ENCODE measurements at places on chromosomes 4 and X.

DNA sequence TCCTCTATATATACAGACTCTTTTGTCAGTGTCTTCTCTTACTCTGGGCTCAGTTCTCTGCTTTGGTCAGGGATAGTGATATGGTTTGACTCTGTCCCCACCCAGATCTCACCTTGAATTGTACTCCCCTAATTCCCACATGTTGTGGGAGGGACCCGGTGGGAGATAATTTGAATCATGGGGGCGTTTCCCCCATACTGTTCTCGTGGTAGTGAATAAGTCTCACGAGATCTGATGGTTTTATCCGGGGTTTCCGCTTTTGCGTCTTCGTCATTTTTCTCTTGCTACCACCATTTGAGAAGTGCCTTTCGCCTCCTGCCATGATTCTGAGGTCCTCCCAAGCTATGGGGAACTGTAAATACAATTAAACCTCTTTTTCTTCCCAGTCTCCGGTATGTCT lies 144.4 kb downstream of the GLUD2 start:
- no peak for DNase-seq

GRCh38 chr4:190014771-190015537 lies 12.1 kb downstream of the FRG2 start:
- no peak for DNase-seq

DNA sequence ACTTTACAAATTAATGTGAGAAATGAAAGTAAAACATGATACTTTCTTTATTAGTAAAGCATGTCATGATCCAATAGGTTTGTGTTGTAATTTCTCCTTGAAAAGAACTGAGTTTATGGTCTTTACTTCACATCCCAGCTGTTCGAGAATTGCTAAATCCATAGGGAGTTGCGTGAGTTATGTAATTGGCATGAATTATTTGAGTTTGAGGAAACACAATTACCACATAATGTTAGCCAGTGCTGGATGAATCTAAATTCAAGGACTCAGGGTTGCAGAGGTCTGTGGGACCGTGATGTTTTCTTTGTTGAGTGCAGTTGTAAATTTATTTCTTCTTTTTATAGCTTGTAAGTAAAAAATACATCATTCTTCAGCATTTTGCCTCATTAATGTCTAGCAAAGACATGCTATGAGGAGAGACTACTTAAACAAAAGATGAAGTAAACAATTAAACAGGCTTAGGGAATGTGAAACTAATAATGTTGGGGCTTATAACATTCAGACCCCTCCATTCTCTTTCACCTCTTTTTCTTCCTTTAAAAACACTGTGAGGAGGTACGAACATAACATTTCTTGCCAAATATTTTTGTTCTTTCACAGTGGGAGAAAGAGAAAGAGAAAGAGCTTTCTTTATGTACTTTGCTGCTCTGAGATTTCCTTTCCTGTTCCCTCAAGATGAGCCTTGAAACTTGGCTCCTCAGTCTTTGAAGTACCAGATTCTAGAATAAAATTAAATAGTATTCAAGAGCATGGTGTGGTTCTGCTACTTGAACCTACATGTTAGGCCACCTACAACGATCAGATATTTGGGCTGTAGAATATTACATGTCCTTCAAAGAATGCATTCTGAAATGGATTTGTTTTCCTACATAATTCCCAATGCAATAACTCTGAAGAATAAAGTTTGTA lies 159.6 kb upstream of the ANK2 start:
- no peak for DNase-seq

DNA sequence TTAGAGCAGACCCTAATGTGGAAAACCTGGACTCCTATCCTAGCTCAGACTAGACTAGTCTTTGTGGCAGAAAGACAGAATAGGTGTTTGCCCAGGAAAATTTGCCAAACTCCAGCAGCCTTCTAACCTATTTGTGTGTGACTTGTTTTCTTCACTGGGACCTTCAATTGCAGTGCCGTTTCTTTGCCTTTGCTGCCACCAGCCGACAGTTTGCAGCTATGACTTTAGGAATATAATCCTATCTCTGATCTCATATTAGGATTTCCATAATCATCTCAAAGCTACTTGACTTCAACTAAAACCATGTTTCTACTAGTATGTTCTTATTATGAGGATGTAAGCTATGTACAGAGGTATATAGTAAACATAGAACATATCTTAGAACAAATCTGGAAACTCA lies 60.2 kb upstream of the PGAM4 start:
- DNase-seq, result no peak

- no peak for DNase-seq
Observed at GRCh38 chr4:100175858-100176257, 14.4 kb downstream of the DDIT4L start.

DNA sequence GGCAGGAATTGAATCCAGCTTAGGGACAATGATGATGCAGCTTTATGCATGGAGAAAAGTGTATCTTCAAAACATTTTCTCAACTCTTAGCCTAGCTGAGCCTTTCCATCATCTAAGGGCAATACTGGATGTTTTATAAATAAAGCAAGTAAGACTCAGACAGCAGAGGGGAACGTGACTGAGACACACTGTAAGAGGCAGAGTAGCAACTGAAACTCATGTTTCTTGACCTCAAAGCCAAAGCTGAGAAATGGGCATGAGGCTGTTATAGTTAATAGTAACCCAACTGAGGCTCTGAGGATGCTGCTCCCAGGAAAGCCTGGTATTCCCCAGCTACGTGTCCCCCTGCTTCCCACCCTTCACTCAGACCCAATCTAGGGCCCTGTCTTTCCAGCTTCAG lies 44.6 kb downstream of the ARHGEF9 start:
- no peak for DNase-seq

DNA sequence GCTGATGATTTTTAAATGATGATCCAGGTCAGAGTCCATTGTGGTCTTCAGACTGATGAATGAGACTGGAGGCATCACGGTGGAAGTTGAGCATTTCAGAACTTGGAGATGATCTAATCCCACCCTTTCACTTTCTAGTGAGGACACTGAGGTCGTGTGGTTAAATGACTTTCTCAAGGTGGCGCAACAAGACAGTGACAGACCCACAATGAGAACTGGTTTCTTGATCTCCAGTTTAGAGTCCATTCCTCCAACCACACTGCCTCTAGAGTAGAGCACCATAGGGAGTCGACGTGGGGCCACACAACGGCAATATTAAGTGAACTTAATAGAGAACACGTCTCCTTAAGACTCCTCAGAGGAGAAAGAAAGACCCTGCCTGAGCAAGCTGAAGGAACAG lies 381.0 kb downstream of the UNC5C start:
- no peak for DNase-seq

DNA sequence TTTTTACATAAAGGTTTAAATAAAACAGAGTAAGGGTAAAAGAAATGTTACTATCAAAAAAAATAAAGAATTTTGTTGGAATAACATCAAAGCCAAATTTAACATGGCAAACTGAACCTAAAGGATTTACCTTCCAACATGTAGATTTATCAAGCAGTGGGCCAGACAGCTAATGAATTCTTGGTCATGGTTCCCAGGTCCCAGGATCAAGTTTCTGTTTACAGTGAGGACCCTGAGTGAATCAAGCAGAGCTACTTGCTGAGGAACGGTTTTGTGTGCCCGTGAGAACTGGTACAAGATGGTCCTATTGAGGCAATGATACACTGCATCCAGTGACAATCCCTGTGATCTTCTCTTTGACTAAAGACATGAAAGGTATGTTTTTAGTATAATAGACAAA lies 157.1 kb downstream of the CDS1 start:
- no peak for DNase-seq

DNA sequence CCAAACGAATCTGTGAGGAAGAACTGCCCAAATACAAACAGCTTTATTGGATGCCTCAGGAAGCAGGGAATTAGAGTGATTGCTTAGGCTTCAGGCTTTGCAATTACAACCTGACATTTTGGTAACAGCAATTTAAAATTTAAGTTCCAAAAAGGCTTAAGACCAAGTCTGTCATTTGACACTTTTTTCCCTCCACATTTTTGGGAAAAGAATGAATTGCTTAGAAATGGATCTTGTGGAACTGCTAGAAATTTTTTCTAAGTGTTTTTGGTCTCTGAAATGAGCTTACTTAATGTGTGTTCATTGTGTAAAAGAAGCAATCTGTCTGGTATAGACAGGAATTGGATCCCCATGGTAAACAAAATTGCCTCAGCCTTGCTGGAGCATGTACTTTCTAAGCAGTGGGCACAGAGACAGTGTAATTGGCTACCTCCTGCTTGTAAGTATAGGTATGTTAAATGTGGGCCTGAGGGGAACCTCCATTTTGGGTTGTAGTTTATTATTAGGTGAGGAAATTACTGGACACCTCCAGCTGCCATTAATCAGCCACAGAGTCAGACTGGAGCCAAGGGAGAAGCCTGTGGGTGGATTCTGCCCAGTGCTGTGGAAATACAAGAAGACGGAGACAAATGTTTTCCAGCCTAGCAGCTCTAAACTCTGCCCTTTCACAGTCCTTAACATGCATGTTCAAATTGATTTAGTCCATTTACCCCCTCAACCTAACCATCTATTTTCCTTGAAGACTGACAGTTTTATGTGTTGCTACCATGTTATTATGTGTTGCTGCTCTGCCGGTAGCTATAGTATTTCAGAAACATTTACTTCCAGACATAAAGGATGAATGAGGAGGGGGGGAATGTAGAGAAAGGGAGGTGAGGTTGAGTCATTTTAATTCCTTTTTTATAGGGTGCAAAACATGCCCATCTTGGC lies 473.0 kb downstream of the SPRY1 start:
- no peak for DNase-seq

DNA sequence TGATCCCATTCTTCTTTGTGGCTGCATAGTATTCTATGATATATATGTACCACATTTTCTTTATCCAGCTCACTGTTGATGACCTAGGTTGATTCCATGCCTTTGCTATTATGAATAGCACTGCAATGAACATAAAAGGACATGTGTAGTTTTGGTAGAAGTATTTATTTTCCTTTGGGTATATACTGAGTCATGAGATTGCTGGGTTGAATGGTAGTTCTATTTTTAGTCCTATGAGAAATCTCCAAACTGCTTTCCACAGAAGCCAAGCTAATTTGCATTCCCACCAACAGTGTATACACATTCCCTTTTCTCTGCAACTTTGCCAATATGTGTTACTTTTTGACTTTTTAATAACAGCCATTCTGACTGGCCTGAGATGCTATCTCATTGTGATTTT lies 278.3 kb downstream of the PCDH18 start:
- DNase-seq, result no peak

DNA sequence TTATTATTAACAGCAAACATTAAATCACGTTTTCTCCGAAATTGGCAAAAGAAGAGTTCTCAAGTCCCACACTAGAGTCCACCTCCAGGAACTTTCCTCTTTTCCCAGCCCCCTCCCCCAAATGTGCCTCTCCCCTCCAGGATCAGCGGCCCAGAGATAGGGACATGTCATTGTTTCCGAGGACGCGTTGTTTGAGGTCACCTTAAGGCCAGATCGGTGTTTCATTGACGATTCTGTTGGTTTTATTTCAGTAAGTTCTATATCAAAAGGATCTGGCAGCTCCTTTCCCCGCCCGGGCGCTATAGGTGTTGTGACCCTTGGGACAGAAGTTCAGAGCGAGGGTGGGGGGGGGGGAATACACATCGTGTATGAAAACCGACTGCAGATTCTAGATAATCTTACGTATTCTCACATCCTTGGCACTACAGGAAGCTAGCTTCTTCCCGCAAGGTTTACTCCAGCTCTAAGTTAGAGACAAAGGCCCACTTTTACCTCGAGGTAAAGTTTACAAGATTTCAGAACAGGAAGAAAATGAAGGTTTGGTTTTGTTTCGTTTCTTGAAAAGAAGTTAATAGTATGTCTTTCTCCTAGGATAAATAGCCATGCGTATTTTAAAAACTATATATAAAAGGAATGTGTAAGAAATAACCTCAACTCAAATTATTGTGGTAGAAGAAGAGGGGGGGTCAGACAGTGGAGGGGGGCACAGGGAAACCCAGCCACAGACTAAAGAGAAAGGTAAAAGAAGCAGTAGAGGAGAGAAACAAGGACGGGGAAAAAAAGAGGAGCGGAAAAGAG lies 739 bp upstream of the MSX1 start:
- no peak for DNase-seq

DNA sequence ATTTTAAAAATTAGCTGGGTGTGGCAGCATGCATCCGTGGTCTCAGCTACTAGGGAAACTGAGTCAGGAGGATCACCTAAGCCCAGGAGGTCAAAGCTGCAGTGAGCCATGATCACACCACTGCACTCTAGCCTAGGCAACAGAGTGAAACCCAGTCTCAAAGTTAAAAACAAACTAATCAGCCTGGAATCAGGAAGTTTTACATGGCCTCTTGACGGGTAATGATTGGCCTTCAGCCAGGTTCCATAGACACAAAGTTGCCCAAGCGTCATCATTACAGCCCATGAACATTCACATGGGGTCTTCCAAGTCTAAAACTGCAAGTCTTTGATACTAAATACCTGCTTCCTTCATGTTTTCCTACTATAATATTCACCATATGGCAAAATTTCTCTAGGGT lies 10.0 kb upstream of the RGN start:
- DNase-seq, result no peak

DNA sequence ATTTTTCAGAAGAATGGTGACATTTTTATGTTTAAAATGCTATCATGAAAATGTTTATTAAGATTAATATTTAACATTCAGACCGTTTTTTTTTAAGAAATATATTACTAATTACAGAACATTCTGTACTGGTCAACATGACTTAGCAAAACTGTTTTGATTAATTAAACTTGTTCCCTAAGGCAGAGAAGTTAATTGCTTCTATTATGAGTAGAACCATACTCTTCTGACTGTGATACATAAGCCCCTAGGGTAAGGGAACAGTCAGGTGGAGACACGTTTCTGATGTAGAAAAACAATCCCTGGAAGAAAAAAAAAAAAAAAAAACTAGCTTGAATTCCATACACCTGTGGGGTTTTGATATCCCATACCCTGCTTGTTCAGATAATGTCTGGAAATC lies 97.4 kb downstream of the GPM6A start:
- DNase-seq, result no peak

- no peak for DNase-seq
Observed at GRCh38 chrX:57929373-57929772, 19.1 kb upstream of the ZXDA start.

DNA sequence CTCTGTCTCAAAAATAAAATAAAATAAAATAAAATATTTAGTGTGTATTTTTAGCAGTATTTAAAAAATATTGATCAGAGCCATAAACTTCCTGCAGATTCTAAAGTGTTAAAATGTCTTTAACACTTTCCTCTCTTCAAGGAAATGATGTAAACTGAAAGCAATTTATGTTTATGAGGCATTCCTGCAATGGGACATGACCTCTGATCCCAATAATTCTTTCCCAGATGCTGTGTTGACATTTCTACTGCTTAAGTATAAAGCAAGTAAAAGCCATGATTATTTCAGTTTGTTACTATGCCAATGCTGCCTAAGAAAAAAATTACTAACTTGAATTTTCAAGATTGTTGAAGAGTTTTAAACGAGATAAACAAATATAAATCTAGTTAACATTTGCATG lies 29.0 kb downstream of the COQ2 start:
- no peak for DNase-seq

- no peak for DNase-seq
Observed at GRCh38 chrX:48523682-48524081, 2.1 kb downstream of the EBP start.
